Activated T-cell treated with anti-CD3 and anti-CD28 coated beads, Interleukin-2, amount 50 U/mL, for 4 hours (primary cell): ENCODE measurements at places on chromosomes 13 and 19. TPM values are rescaled to one million over a fixed set of nuclear protein-coding genes. Genes with fewer than 3 reads are reported as not detected.

Gene POGLUT2
- 3.2 TPM for total RNA-seq

Gene ZNF284
- total RNA-seq, result 1.5 TPM

Gene ZNF844
- 3.1 TPM for total RNA-seq

Gene PRSS57
- 0.94 TPM for total RNA-seq

Gene MARCHF2
- total RNA-seq, result 6.4 TPM

Gene RUBCNL
- total RNA-seq, result 1.8 TPM

Gene GJB2
- total RNA-seq, result 4.8 TPM

Gene NDUFA7
- 81.8 TPM for total RNA-seq
